Osteoblast (primary cell): ENCODE measurements at places on chromosomes 2 and 18. TPM values are rescaled to one million over a fixed set of nuclear protein-coding genes. Genes with fewer than 3 reads are reported as not detected.

GRCh38 chr18:31197676-31198075 is 35.0 kb upstream of the DSC1 start:
- no peak for DNase-seq

GRCh38 chr2:171807831-171808393 is 86.1 kb downstream of the SLC25A12 start:
- DNase-seq: no peak

- no peak for DNase-seq
Measured at GRCh38 chr2:28613633-28614501, 118.0 kb downstream of the PLB1 start.

GRCh38 chr2:88234760-88235159 is 64.6 kb downstream of the THNSL2 start:
- no peak for DNase-seq

DNA sequence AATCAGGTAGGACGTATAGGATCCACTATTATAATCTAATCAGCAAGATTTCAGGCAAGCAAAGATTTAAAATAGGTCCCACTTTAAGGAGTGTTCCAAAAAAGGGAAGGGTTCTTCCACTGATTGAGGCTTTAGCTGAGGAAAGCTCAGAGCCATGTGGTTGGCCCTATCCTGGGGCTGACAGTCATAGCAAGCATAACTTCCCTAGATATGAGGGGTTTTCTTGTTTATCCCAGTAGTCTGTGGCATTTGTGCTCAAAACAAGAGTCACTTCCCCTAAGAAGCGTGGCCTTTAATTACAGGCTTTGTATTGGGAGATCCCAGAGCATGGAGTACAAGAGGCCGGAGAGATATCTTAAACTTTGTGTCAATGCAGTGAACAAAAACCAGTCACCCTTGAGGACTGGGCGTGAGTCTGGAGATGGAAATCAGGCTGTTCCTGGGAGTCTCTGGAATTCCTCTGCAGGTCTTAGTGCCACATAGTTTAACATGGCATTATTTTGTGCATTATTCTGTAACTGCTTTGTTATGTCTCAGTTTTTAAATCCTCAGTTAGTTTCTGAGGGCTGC is 136.9 kb upstream of the FBXO11 start:
- DNase-seq: peak; percentile 64

DNA sequence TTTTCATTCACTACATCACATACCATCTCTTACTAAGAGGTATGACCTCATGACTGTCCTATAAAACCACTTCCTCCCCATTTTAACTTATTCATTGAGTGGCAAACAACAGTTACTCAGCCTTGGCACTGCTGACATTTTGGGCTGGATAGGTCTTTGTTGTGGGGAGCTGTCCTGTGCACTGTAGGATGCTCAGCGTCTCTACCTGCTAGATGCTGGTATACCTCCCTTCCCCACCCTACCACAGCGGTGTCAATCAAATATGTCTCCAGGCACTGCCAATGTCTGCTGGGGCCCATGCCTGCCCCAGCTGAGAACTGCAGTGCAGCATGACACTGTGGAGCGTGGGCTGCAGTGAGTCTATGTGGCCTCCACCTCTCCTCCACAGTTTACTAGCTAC is 76.3 kb upstream of the MGAT4A start:
- no peak for DNase-seq

The CENPO gene
- total RNA-seq: 8.0 and 9.1 TPM in 2 replicates

- DNase-seq: peak; percentile 39
Measured at GRCh38 chr2:161243905-161244304, 64.3 kb upstream of the PSMD14 start.

DNA sequence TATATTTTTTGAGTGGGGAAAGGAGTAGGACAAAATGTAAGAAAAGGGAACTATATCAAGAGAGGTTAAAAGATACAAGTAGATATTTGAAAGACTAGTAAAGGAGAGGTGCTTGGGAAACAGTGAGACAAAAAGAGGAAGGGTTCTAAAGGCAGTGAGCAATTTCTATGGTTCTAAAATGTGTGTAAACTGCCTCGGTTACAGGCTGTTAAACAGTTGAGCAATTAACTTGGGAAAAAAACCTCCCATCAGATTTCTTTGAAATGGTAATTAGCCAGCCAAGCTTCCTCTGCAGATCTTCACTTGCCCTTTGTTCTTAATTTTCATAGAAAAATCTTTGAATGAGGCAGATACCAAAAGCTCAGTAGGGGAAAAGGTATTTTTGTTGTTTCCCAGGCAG is 238.7 kb upstream of the KCNH7 start:
- DNase-seq: no peak

DNA sequence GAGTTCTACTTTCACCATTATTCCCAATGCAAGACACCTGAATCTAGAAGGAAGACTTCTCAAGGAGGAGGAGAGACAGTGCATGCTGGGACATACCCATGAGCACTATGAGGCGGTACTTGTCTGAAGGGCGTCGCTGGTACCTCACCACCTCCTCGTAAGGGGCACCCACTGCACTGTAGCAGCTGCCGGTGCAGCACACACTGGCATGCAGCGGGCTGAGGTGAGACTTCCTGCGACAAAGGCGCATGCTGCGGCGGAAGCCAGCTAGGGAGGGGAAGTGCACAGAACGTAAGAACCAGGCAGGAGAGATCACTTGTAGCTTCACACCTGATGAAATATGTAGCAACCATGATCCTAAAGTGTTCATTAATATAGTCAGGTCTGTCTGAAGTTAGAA is 12.8 kb upstream of the TMEM237 start:
- no peak for DNase-seq

The MALT1 gene
- total RNA-seq: 53.6 and 55.7 TPM in 2 replicates

DNA sequence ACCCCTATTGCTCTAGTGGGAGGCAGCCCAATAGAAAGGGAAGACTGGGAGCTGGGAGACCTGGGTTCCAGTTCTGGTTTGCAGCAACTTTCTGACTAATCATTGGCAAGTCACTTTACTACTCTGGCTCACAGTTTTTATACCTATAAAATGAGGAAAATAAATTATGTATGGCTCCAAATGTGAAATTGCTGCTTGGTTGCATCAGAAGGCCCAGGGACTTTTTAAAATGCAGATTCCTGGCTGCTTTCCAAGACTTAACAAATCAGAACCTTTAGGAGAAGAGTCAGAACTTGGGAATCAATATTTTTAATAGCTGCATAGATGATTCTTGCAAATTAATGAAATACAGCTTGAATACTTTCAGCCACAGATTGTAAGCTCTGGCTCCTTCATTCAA is 943.9 kb downstream of the EPHA4 start:
- DNase-seq: no peak

DNA sequence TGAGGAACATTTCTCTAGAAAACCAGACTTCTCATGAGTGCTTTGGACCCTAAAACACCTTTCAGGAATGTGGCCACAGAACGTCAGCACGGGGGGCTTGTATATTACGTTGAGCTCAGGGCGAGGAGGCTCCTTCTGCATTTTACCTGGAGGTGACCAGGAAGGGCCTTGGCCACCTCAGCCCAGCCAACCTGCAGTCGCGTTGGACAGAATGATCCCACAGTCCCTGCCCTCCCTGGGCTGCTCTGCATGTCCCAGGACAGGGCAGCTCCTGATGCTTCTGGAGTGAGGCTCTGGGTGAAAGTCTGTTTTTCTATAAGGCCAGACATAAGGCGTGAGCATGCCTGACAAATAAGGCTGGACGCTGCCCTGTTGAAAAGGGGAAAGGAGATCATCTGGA is 121.9 kb downstream of the NDUFA10 start:
- DNase-seq: no peak

DNA sequence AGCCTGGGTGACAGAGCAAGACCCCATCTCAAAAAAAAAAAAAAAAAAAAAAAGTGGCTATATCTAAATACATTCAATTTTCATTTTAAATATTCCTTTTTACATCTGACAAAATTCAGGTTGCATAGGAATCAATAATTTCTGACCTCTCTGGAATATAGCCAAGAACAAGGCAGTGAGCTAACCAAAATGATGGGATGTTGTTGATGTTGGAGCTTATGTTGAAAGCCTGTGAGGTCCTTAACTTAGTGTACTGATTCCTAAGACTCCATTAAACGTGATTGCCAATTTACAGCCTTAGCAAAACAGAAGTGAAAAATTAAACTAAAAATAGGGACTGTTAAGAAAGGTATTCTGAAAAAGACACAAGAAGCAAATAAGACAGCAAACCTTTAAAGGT is 109.6 kb downstream of the MEP1B start:
- DNase-seq: no peak

- no peak for DNase-seq
Measured at GRCh38 chr18:21660078-21660477, 44.5 kb downstream of the ABHD3 start.

GRCh38 chr18:57311472-57311871 is 40.9 kb upstream of the ST8SIA3 start:
- no peak for DNase-seq

The SNORC gene
- 0.72 and 0.88 TPM in 2 replicates for total RNA-seq

DNA sequence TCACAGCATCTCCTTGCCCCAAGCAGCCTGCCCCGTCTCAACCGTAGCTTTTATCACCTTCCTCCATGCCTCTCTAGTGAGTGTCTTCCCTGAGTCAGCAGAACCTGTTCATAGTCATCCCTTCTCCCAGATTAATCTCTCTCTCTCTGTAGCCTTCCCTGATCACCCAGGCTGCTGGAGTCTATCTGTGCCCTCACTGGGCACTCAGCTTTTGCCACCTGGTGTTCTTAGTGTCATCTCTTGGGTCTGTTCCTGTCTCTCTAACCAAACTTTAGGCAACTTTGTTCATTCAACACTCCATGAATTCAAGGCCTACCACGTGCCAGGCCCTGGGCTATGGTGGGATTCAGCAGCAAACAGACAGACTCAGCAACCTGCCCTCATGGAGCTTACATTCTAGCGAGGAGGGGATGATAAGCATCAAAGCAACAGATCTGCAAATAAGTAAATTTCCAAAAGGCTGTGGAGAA is 159.1 kb downstream of the SMAD7 start:
- peak; percentile 82 for DNase-seq

- no peak for DNase-seq
Measured at GRCh38 chr18:24470022-24470618, 9.7 kb downstream of the HRH4 start.

DNA sequence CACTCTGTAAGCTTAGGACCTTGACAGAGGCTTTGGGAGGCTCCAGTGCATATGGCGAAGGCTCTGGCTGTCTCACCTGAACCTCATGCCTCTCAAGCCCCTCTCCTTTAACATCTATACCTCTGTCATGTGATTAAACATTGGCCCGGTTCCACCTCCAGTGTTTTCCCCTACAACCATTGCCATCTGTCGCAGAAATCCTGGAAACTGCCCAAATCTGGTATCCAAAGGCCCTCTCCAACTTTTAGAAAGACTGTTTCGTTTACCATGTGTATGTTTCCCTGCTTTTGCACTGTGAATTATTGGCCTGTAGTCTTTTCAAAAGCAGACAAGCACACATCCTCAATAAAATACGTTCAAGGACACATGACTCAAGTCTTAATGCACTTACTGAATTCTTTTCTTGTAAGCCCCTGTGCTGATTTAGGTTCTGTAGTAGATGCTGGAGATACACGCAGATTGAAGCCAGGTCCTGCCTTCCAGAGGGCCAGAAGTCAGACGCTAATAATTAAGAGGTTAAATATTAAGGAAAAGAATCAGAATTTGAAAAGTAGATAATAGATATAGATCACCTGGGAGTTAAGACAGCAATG is 386.4 kb upstream of the SLC14A2 start:
- no peak for DNase-seq

GRCh38 chr18:14748496-14748895 is 524 bp downstream of the ANKRD30B start:
- peak; percentile 1 for DNase-seq

GRCh38 chr2:59733567-59733930 is 819.9 kb downstream of the BCL11A start:
- no peak for DNase-seq

DNA sequence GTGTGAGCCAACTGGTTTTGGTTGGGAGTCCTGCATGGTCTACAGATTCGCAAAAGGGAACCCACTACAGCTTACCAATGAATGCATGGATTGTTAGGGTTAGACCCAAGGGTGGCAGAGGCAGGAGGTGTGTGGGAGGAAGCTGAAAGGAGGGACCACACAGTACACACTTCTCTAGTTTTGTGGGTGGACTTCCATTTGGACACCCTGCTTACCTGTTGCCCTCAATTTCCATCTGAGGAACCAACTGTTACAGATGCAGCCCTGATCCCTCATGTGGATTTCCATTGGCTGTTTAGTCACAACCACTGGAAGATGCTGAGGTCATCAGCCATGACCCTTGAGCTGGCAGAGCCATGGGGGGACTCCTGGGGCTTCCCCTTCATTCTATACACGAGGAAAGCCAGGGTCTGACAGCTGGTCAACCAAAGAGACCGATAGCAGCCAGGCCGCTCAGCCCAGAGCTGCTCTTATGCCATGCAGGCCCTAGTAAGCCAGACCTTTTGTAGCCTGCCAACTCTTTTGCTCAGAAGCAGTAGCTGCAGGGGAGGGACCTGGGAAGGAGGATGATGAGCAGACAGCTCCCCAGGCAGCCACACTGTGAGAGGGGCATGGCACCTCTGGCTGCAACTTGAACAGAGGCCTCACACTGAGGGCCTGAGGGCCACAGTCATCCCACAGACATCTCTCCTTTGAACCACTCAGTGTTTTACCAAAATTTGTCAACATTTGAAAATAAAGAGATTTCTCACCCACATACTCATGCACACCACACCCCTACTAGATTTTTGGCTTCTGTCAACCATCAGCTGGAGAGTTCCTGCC is 162.1 kb downstream of the SETBP1 start:
- no peak for DNase-seq

GRCh38 chr18:13359210-13359609 is 140.7 kb downstream of the LDLRAD4 start:
- no peak for DNase-seq

- DNase-seq: no peak
Measured at GRCh38 chr2:181146171-181146570, 165.8 kb downstream of the UBE2E3 start.

GRCh38 chr2:189849550-189849949 is 65.3 kb downstream of the PMS1 start:
- DNase-seq: no peak

GRCh38 chr2:46875226-46875899 is 40.2 kb downstream of the MCFD2 start:
- DNase-seq: no peak

The C2orf80 gene
- total RNA-seq: not detected in 2 replicates

The MFF gene
- total RNA-seq: 81.9 and 101 TPM in 2 replicates

DNA sequence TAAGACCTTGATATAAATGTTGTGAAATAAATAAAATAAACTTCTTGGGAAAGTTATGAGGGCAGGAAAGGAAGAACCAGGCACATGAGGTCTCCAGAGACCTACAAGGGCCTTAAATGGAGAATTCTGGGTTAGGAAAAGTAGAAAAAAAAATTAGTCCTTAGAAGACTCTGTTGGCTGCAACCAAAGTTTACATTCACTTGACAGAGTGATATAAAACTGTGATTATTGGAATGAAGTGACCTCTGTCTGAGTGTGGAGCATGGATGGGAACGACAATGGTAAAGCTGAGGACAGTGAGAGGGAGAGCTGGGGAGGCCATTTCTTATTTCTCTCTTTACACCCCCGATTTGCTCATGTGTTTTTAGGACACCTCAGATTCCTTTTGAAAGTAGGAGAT is 29.0 kb upstream of the CAVIN2 start:
- no peak for DNase-seq

GRCh38 chr2:44170311-44170717 is 1.6 kb downstream of the PPM1B start:
- DNase-seq: no peak

The FAM161A gene
- total RNA-seq: 3.2 and 3.3 TPM in 2 replicates

- DNase-seq: peak; percentile 79
Measured at GRCh38 chr18:2515171-2515787, 56.0 kb downstream of the METTL4 start.
